ENCODE measurements at places on chromosomes 5 and 9.

DNA sequence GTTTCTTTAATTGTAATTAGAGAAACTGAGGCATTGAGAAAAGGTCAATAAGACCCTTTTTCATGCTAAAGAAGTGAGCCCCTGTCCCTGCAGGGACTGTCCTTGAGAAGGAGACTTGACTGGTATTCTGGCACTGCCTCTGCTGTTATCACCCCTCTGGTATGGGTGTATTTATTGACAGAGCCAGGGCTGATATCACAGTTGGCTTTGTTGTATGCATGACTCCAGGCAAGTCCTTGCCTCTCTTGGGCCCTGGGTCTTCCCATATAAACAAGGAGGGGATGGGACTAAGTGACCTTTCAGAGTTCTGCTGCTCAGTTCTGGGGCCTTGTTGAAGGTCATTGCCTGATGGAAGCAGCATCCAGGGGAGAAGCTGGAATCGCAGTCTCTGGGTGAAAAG, 71.8 kb upstream of the PPARGC1B start:
- no peak for DNase-seq

- DNase-seq = no peak
Measured at GRCh38 chr5:148623741-148624140, 30.6 kb downstream of the HTR4 start.

DNA sequence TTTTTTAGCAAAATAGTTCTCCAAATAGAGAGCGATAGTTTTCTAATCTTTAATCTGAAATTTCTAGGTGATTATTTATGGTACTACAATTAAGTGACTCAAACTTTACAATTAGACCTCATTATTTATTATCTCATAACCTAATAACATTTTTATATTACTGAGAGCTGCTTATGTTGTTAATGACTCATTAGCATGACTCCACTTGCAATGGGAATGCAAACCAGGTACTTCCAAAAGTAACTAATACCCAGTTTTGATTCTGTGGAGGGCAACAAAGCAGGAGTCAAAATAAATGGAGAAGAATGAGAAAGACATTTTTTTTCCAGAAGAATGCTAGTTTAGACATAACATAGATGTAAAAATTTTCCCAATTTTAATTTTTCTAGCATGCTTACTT, 466.0 kb downstream of the PLK2 start:
- no peak for DNase-seq

GRCh38 chr5:107605596-107606125, 65.1 kb downstream of the EFNA5 start:
- DNase-seq = no peak

GRCh38 chr5:151477101-151477500, 29.7 kb downstream of the SLC36A1 start:
- DNase-seq = no peak

DNA sequence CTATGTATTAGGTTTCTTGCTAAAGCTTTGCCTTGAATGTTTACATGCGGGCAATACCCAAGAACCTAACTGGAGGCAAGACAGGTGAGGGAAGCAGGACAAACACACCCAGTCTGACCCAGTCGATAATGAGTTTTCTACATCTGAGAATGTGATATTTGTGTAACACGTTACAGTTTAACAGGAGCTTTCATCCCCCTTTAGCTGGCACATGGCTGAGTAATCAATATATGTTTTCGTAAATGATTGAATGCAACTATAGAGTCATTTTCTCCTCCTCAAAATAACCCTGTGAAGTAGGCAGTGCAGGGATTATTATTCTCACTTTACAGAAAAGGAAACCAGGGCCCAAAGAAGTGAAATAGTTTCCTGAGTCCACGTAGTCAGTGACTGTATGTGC, 84.7 kb upstream of the HTR4 start:
- no peak for DNase-seq

GRCh38 chr5:62152394-62153087, 153.5 kb upstream of the KIF2A start:
- no peak for DNase-seq

- no peak for DNase-seq
Measured at GRCh38 chr5:79561525-79561893, 47.6 kb upstream of the HOMER1 start.

GRCh38 chr9:71830929-71831328, 62.6 kb upstream of the CEMIP2 start:
- DNase-seq = no peak

All from GM10248 (cell line).